ENCODE measurements at places on chromosomes 6 and 20.

DNA sequence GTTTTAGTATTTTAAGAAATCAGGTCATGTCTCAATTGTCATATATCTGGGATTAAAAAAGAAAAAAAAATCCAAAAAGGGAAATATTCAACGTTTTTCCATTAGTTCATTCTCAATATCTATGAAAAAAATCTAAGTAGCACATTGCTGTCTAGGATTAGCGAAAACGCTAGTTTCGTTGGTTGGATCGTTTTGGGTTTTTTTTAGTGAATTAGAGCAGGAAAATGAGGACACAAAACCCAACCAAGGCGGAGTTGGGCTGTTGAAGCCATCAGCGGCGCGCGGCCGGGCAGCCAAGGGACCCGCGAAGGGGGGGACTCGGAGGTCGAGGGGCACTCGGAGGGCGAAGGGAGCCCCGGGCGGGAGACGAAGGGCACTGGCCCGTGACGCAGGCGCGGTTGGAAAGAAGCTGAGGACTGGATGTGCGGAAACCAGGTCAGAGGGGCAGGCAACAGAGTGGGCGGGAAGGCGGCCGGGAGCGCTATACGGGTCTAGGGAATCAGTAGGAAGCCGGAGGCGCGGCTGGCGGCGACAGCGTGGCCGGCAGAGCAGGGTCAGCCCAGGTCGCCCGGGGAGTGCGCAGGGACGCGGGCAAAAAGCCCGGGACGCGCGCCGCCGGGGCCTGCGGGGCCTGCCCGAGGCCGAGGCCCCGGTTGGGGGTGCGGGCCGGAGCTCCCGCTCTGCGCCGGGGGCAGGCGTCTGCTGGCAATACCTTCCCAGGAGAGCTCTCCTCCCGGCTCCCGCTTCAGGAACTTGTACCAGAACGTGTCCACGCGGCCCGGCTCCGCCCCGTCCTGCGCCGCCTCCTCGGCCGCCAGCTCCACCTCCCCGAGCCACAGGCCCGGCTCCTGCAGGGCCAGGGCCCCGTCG, 599 bp downstream of the EPM2A start:
- DNase-seq = peak; percentile 82

- DNase-seq = peak; percentile 19
Measured at GRCh38 chr6:30683183-30683979, 3.1 kb downstream of the PPP1R18 start.

DNA sequence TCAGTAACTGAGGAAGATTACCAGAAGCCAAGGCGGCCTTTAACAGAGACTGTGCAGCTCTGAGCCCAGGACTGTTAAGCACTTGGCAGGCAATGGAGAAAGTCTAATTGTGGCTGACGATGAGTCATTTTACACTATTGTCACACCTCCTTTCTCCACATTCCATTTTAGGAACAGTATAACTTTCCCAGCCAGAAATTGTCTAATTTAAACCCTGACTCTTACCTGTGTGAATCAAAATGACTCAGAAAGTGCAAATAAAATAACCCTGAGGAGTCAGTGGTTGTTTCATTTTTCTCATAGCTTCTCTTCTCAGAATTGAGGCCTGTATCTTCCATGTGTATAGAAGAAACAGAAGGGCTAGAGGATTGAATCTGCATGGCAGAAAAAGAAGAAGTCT, 40.0 kb upstream of the OPN5 start:
- DNase-seq = no peak

DNA sequence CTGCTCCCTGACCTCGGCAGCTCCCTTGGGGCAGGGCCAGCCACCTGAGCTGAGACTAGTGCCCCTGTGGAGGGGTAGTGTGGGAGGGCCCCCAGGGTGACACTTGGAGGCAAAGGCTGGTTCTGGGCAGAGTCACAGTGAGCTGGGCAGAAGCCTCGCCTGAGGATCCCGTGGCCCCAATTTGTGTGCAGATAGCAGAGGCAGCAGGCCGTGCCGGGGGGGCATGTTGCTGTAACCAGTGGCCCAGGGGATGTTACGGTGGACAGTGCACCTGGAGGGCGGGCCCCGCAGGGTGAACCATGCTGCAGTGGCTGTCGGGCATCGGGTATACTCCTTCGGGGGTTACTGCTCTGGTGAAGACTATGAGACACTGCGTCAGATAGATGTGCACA, 2.9 kb downstream of the KLHDC3 start:
- DNase-seq = no peak

DNA sequence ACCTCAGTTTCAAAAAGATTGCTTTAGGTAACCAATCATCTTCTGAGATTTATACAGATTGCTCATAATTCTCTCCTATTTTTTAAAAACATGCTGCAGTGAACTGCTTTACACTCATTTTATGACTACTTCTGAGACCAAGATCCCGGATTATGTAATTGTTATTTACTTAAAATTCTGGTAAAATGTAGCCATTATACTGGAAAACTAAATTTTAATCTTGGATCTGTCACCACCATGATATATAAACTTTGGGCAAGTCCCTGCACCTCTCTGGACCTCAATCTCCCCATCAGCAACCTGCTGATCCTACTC, 477 bp upstream of the PROCR start:
- no peak for DNase-seq

DNA sequence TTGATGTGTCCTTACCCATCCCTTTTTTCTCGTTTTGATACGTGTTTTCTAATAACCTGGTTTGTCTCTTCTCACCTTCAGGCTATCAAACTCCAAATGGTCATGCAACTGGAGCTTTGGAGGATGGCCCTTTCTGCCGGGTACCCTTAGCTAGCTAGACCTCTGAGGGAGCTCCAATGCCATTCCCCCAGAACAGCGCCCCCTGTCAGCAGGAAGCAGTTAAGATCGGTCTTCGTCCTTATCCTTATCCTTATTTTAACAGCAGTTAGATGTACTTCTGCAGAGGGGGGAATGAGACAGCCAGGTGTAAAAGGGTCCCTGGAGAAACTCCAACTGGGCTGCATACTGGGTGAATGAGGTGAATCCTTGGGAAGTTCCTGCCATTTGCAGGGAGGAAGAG, 37.2 kb downstream of the SEL1L2 start:
- DNase-seq = no peak

GRCh38 chr6:8006208-8006607, 58.0 kb downstream of the BLOC1S5 start:
- no peak for DNase-seq

DNA sequence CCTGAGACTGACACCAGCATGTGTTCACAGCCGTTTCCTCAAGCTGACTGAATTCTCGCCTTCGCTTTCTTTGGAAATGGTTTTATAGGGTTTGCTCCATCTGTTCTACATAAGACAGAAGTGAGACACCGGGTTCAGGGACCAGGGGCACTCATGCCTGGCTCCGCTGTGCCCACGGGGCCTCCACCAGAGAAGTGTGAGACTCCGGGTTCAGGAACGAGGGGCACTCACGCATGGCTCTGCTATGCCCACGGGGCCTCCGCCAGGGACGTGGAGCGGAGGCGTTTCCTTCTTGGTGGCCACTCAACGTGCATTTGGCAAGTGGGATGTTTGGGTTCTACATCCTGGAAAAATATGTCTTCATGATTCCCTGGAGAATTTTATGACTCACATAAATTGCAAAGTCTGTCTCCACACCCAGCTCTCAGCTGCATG, 106.6 kb downstream of the RNASET2 start:
- no peak for DNase-seq

DNA sequence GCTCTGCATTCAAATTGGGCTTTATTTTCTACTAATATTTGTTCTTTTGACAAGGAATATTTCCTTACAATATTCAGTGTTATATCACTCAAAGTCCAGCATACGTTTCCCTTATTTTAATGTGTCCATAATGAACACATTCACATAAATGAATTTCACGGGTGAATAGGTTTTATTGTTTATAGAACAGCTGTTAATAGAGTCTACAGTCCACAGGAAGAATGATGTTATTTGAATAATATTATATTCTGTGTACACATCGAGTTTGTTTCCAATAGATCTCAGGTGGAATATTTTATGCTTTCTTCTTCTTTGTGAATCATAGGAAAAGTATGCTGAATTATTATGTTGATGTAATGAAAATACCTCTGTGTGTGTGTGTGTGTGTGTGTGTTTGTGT, 582.4 kb downstream of the CDH26 start:
- DNase-seq = no peak

GRCh38 chr6:105907991-105908390, 178.1 kb upstream of the PRDM1 start:
- no peak for DNase-seq

- DNase-seq = no peak
Measured at GRCh38 chr6:9799582-9799981, 615.3 kb downstream of the TFAP2A start.

GRCh38 chr6:106309766-106310373, 15.7 kb downstream of the ATG5 start:
- DNase-seq = no peak

DNA sequence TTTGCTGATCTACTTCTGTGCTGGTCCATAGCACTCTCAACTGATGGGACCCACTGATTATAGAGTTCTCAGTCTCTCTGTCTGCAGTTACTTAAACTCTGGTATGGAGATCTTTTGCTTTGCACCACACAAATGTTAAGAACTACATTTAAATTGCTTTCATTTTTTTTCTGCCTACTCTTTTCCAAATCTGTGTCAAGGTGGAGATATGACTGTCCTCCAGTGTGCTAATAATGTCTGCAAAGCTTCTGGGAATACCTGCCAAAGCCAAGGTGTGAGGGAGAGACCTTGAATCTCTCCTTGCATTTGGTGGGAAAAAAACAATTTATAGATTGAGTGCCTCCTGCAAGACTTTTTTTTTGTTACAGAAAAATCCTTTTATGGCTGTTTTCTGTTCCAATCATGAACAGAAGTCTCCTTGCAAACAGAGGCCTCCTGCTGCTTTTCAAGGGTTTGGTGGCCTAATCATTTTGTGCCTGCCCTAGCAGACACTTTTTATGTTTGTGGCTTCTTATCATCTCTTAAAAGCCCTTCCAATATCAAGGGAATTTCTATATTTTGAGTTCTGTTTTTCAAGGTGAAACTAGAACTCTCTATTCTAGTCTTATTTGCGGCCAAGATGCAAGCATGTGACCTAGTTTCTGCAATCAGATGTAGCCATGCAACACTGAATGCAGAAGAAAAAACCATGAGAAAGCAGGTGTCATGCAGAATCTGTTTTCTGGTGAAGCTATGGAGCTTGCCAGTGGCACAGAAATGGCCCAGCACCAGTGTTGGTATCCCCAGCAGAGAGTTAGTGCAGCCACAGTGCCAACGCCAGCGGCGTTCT, 23.2 kb upstream of the AKIRIN2 start:
- DNase-seq = no peak

GRCh38 chr6:110296241-110297025, 61.7 kb downstream of the METTL24 start:
- DNase-seq = no peak

DNA sequence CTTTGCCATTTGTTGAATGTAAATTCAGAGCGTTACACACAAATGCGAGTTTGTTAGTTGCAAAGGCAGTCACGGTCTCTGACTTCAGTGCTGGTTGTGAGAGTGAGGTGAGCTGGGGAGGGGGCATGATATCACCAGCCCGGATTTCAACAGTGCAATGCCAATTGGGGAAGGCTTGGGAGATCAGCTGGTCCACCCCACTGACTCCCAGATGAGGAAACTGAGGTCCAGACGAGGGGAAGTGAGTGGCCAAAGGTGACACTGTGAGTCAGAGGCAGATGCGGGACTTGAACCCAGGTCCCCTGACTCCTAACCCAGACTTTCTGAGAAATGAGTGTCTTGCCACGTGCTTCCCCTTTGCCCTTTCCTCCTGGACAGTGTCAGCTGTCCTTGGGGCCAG, 62.1 kb downstream of the CEBPB start:
- no peak for DNase-seq

- DNase-seq = no peak
Measured at GRCh38 chr6:3340358-3340802, 81.6 kb downstream of the PSMG4 start.

DNA sequence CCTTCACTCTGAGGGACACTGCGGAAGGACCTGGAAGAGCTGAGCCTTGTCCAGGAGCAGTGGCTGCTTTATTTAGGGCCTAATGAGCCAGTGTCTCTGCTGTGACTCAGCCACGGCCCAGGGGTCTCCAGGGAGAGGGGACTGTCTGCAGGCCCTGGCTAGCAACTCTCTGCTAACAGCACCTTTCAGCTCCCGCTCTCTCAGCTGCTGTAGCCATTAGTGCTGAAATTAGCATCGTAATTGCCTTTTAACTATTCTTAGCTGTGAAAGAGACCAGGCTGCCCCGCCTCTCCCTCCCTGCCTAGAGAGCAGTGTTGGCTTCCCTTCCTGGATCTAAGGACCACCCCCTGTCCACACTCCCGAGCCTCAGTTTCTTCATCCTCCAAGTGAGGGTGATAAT, 53.1 kb upstream of the SLC32A1 start:
- DNase-seq = no peak
